Foreskin fibroblast (primary cell): ENCODE measurements at places on chromosomes 1 and 21.

GRCh38 chr1:21869620-21870121, 57.6 kb downstream of the LDLRAD2 start:
- DNase-seq: peak; percentile 96

- no peak for DNase-seq
Measured at GRCh38 chr1:155608888-155609225, 1.2 kb upstream of the MSTO1 start.

GRCh38 chr1:54927472-54928240, 40.7 kb upstream of the DHCR24 start:
- peak; percentile 58 for DNase-seq

DNA sequence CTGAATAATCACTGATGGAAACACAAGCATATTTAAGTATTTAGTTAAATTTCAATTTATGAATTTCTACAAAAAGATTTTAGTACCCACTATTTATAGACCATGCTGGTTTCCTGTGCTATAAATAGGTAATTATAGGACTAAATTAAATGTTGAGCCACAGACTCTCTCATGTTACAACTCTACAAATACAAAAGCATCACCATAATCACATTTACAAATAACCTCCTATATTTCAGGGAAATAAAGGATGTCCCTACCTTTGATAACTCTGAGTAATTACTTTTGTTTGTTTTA, 32.6 kb upstream of the CCDC190 start:
- DNase-seq: no peak

DNA sequence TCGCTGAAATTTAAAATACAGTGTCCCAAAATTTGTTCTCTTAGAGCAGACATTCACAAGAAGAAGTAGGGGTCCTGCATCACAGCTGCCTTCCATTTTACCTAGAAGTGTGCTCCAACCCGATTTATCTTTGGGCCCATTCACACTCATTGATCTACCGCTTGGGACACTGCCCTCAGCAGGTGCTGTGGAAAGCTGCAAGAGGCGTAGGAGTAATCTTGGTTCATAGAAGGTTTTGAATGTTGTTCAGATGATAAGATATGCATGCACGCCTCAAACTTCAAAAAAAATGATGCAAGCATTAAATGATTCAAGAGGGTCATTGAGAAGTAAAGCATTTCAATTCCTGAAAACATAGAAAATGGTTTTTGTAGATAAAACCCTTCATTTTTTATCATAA, 18.6 kb upstream of the C1orf105 start:
- DNase-seq: no peak

GRCh38 chr1:192986110-192986747, 72.9 kb downstream of the UCHL5 start:
- peak; percentile 25 for DNase-seq

GRCh38 chr1:100009458-100009857, 39.7 kb downstream of the SLC35A3 start:
- peak; percentile 62 for DNase-seq

- no peak for DNase-seq
Measured at GRCh38 chr21:15152591-15152990, 87.8 kb upstream of the NRIP1 start.

DNA sequence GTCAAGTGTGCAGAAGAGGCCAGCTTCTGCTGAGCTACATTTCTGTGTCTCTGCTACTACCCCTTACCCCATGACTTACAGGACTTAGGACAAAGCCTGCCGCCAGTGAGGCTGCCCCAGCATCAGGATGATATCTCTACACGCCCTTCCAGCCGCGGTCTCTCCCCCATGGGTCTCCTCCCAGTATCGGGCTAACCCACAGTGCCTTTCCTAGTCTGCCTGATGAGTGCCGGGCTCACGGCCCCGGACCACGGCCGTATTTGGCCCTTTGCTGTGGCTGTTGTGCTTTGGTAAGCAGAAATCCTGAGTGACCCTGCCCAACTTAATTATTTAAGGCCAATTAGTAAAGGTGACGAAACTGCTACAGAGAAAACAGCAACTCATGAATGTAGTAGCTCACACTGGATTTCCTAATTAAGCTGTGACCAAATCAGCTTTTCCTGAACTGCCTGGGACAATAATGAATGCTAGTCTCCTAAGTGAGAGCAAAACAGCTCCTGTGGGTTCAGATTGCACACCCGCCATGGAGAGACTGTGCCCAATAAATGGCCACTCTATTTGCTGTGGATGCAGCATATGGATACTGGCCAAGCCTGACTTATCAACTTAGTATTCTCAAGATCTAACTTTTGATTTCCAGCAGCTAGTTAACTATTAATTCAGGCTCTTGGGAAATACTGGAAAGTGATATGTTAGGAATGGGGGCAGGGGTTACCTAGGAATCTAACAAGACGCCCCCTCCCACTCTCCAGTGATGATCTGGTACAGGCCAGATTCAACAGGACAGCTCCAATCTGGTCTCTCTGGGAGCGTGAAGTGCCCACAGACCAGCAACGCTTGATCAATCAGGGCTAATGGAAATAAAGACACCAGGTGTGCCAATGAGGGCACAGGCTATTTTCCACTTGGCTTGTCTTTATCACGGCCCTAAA, 123.3 kb upstream of the IFFO2 start:
- DNase-seq: no peak

DNA sequence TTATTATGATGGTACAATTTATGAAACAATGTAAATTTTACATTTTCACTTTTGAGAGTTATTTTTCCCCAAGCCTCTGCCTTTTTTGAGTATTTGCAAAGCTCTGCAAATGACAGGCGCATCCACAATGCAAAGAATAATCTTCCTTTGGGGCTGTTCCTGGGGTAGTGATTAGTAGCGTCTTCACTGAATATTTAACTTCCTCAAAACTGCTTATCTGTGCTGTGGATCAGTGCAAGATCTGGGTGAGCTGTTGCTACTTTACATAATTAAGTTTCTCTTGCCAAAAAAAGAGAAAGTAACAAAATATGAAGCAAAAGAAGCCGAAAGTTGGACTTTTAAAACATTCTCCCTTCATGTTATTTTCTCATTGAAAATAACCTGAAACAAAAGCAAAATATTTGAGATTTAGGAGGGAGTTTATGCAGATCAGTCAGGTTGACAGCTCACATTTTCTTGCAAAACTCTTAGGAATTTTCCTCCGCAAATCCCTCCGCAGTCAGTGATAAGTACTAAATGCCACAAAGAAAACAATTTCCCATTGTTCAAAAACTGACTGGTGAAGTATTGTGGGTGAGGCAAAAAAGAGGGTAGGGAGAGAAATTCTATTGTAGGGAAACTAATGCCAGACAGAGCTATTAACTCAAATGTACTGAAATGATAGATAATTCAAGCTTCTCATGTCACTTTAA, 276.4 kb upstream of the B3GALT2 start:
- DNase-seq: no peak

GRCh38 chr1:176720838-176721237, 257.9 kb downstream of the PAPPA2 start:
- no peak for DNase-seq

GRCh38 chr1:100300691-100301090, 34.7 kb downstream of the RTCA start:
- no peak for DNase-seq

- peak; percentile 52 for DNase-seq
Measured at GRCh38 chr1:65658122-65658521, 134.6 kb upstream of the PDE4B start.

GRCh38 chr1:28173151-28173979, 3.1 kb downstream of the PTAFR start:
- peak; percentile 16 for DNase-seq

- DNase-seq: no peak
Measured at GRCh38 chr1:3237570-3237969, 168.6 kb downstream of the PRDM16 start.

DNA sequence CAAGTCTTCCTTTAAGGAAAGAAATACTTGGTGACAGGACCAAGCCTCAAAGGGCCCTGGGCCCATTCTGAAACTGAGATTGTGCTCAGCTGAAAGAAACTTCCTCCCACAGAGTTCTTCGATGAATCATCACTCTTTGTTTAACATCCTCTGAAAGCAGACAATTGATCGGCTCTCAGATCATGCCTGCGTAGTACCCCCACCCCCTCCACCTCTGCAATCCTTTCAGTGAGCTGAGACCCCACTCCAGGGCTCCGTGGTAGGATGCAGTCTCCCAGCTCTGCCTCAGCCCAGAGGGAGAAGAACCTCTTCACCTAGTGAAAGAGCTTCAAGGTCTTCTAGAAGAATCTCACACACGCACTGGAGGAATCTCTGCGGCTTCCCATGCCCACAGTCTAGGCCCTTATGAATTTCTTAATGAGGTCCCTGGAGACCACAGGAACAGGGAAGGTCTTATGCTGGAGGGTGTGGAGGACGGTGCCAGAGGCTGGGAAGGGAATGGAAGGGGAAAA, 104.9 kb upstream of the SOD1 start:
- peak; percentile 11 for DNase-seq

- DNase-seq: peak; percentile 72
Measured at GRCh38 chr1:109838838-109839240, 71.8 kb upstream of the CSF1 start.

GRCh38 chr1:39110882-39111281, 84.7 kb downstream of the NDUFS5 start:
- DNase-seq: no peak

GRCh38 chr1:161771973-161772372, 5.9 kb downstream of the ATF6 start:
- no peak for DNase-seq
